Effector CD8-positive, alpha-beta T cell (primary cell): ENCODE measurements at places on chromosomes 4 and X.
A peak's percentile ranks its signal among the peaks of the same experiment; 100 is the strongest.

DNA sequence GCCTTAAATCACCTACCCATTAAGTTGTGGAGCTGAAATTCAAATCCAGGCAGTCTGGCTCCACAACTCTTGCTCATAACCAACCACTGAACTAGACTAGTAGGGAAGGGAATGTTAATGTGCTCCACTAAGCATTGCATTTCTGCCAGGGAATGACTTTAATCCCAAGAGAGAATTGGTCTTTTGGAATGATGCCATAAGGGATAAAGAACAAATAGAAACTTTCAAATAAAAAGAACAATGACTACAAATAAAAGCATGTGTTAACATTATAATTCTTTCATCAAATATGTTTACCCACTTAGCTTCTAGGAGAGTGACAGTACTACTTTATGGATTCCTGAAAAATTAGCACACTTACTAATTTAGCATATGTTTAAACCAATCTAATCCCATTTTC, 905.9 kb downstream of the CENPC start:
- no peak for DNase-seq

GRCh38 chrX:17464194-17464593, 89.2 kb downstream of the NHS start:
- DNase-seq: no peak

DNA sequence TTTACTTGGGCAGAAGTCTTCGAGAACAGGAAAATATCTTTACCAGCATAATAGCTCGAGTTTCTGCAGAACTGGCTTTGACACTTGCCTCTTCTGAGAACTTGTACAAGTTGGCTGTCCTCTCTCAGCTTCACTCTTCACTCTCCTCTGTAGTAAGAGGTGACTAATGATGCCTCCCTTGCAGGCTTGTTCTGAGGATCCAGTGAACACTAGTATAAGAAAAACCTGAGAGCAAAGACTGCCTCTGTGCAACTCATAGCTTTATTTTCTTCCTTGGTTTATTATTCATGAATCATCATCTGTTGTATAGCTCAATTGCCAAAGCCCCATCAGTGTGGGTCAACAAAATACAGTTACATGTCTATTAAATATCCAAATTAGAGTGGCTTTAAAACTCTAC, 266.7 kb upstream of the CLNK start:
- no peak for DNase-seq

DNA sequence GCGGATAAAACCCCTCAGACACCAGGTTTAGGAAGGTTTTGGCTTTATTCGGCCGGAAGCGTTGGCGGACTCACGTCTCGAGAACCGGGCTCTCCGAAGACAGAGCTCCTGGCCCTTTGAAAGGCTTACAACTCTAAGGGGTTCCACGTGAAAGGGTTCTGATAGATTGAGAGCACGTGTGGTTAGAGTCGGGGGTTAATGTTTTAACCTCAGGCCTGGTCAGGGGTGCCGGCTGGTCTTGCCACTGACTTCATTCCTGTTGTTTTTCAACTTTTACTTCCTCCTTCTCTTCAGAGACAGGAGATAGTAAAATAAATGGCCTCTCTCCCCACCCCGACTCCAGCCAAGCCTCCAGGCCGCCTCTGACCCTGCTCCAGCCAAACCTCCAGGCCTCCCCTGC, 4.7 kb upstream of the ASMT start:
- DNase-seq: no peak

- DNase-seq: no peak
These were observed at the start of gene C4orf51 for GRCh38 chr4:145679991-145680455. Gene C4orf51 (plus strand): TSS chr4:145680146. CDS start chr4:145680204, 58 bp downstream.

DNA sequence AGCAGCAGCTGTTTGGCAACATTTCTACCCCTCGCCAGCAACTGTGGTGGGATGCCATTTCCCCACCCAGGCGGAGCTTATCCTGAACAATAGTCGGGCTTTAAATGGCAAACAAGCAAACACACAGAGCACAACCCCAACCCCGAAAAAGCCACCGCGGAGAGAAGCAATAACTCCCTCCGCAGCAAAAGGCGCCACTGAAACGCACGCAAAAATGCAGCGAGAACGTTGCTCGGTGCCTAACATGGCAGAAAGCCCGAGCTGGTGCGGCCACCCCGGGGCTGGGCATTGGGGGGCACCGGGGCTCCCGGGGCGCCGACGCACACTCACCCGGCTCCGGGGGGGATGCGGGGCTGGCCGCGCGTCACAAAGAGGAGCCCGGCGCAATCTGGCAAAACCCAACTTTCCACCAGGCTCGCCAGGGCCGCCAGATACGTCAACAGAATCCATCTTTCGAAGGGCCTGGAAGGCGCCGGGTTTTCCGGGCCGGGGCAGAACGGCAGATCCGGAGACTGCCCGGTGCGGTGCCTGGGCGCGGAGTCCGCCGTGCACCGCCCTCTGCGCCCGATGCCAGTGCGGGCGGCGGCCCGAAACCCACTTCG, 818 bp downstream of the RAI2 start:
- DNase-seq: no peak

DNA sequence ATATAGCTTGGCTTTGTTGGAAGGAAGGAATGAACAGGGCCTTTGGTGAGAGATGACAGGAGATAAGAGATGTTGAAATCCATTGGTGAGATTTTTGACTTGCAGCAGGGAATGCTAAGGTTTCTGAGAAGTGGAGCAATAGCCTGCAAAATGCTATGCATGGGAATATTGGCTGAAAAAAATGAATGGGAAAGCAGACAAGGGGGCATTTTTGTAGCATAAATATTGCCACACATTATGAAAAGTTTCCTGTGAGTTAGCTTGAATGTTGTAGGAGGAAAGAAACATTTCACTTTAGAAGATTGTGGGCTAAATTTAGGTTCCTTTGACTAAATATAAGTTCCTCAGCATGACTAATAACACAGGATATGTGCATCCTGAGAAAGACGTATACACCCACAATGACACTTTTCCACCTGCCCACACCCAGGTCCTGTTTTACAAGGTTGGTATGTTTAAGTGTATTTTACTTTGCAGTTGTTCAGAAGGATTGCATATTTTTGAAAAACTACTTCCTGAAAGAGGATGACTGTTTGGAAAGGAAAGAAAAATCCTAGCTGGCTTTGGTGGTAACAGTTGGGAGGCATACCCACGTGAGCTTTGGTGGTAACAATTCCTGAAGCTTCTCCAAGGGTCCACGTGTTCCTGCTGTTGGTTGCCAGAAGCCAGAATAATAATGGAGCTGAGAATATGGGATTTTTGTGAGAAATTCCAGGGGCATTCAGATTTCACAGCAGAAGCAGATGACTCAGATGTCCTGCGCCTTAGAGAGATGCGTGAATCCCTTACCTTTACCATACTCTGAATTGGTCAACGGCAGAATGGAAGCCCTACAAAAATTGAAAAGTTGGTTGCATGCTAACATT, 28.5 kb downstream of the PHEX start:
- no peak for DNase-seq

DNA sequence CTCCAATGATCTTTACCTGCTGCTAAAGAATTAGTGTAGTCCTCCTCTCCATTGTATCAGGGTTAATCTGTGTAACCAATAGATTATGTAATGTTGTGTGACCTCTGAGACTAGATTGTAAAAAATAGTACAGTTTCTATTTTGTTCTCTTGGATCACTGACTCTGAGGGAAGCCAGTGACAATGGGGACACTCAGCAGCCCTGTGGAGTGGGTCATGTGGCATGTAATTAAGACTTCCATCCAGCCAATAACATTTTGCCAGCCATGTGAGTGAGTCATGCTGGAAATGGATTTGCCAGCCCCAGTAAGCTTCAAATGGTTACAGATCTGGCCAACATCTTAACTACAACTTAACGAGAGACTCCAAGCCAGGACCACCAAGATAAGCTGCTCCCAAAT, 332.3 kb downstream of the PTTG2 start:
- DNase-seq: no peak

DNA sequence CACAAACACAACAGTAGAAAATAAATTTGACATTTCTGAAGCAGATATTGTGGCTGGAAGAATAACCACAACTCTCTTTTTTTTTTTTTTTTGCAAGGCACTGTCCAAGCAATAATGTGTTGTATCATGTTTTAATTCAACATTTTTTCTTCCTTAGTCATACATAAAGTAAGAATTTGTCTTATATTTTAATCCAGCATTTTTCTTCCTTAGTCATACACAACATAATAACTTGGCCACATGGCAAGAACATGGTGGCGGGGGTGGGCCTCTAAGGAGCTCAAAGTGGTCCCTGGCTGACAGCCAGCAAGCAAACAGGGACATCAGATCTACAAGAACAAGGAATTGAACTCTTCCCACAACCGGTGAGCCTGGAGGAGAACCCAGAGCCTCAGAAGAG, 20.2 kb downstream of the FBXW7 start:
- no peak for DNase-seq

GRCh38 chrX:122119361-122119760, 1064.7 kb upstream of the GRIA3 start:
- DNase-seq: no peak

DNA sequence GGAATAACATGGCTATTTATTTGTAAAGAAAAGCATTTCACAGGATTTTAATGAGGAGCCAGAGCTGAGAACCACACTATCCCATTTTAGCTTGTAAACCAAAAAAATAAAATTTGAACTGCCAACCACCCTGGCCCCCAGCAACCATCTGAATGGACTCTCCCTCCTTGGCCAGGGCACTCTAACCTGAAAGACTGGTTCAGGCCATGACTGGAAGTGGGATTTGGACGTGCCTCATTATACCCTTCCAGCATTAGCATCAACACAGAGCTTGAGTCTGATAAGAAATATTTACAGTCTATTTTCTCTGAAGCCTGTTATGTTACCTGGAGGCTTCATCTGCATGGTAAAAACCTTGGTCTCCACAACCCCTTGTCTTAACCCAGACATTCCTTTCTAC, 30.0 kb downstream of the METAP1 start:
- DNase-seq: no peak

GRCh38 chr4:43550981-43551627, 658.6 kb downstream of the GRXCR1 start:
- no peak for DNase-seq

DNA sequence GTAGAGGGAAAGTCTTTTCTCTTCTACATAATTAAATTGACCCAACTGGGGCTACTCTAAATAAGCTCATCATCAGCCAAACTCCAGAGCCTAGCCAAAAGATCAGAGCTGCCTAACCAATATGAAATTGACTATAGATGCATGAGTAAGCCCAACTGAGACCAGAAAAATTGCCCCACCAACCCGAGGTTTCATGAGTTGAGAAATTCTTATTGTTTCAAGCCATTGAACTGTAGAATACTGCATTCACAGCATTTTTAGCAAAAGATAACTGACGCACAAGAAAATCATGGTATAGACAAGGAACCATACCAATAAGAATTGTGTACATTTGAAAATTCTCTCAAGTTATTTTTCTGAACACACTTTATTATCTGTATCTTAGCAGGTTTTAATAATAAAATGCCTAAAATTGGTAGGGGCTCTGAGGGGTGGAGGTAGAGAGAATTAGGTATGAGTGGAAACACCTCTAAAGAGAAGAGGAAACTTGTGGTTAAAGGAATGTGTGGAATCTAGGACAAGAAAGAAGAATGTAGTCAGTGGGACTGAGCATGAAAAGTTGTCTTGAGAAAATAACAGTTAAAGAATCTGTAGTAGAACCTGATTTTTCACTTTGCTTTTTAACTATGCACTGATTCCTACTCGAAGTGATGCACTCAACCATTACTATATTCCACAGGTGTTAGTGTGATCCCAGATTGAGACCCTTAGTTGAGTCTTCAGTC, 200.9 kb upstream of the PPP1R2C start:
- DNase-seq: no peak

GRCh38 chrX:12974305-12974795, 560 bp upstream of the TMSB4X start:
- DNase-seq: peak; percentile 16

- no peak for DNase-seq
These were observed 613 bp downstream of the FGF13 start for GRCh38 chrX:138710866-138711341.

GRCh38 chrX:24498975-24499374, 33.9 kb downstream of the PDK3 start:
- DNase-seq: no peak

DNA sequence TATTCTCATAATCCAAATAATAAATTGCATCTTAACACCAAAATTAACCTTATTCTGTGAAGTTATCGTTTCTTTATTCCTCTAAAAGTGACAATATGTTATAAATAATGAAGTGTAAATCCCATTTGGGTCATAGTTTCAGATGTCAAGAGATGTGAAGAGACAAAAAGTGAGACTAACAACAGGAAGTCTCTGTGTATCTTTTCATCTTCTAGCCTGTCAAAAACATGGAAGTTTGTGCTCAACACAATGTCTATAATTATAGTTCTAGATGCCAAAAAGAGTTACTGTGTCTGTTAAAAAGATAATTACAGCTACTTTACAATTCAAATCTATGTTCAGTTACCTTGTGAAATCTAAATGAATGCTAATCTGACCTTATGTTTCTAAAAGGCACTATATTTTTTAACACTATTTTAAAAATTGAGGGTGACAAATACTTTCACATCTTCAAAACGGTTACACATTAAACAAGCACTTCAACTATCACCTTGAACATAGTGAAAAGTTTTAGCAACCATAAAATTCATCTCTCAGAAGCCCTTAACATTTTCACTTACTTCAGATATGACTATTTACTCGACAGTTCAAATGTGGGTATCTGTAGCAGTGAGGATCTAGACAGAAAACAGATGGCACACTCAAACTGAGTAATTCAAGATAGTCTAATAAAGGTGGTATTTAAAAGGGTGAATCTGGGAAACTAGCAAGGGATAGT, 509.8 kb downstream of the ARAP2 start:
- no peak for DNase-seq

- no peak for DNase-seq
These were observed 141.7 kb downstream of the HHIP start for GRCh38 chr4:144787365-144788258.

DNA sequence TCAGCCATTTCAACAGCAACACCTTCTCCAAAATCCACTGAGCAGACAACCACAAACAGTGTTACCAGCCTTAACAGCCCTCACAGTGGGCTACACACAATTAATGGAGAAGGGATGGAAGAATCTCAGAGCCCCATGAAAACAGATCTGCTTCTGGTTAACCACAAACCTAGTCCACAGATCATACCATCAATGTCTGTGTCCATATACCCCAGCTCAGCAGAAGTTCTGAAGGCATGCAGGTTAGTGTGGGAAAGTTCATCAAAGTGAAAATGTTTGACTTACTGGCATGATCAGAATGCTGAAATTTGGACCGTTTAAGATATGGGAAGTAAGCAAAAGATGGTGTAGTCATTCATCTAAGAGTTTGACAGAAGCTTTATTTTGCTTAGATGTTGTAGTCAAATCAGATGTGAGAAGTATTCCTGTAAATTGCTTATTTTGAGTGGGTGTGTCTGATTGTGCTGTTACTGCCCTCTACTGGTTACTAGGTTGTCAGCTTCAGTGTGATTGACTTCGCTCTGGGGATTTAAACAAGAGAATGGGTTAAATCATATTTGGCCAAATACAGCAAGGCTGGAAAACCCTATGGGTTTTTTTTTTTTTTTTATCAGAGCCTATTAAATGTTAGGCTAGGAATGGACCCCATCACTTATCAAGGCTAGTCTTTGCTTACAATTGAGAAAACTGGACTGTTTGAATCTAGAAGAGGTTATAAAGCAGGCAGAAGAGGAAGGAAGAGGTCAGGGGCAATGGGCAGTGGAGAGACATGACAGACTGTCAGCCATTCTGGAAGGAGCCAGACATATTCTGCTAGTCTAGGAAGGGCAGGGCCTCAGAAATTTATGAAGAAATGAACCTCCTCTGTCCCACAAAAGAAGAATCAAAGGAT, 130.3 kb downstream of the DIPK2B start:
- DNase-seq: no peak

GRCh38 chr4:6506616-6507140, 34.3 kb upstream of the PPP2R2C start:
- DNase-seq: no peak

- no peak for DNase-seq
These were observed 13.0 kb downstream of the SASH3 start for GRCh38 chrX:129792586-129793291.
